ENCODE measurements at places on chromosomes 16 and 17. TPM values are rescaled to one million over a fixed set of nuclear protein-coding genes. Genes with fewer than 3 reads are reported as not detected.

- DNase-seq: no peak
Observed at GRCh38 chr17:78258323-78259191, 27.1 kb downstream of the TMEM235 start.

TGFB1I1 gene
- 116 TPM for total RNA-seq

DNA sequence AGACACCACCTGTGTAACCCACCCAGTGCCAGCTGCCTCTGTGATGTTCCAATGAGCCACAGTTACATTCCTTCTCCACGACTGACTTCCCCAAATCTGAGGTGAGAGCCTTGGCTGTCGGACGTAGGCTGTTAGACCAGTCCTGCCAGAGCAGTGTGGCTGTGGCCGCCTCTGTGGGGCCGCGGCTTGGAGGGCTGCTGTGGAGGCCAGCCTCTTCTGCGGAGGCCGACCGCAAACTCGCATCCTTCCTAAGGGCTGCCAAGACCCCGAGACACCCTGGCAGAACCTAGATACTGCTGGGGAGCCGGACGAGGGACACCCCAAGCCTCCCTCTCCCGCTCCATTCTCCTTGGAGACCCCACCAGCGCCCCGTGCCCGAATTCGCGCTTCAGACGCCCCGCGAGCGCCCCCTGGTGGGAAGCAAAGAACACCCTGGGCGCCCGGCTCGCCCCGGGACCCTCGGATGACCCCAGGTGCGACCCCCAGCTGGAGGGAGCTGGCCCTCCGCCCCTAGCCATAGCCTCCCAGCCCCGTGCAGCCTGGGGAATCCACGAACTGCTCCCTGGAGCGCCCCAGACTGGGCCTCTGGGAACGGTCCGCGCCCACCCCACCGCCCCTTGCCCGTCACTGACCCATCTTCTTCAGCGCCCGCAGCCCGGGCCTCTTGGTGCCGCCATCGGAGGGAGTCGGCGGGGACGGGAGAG, 547 bp downstream of the PLCD3 start:
- DNase-seq: no peak

GRCh38 chr16:58842156-58842555, 108.0 kb upstream of the GOT2 start:
- DNase-seq: no peak

DHX58 gene
- 14.7 TPM for total RNA-seq

RNF222 gene
- total RNA-seq: 0.14 TPM

GRCh38 chr16:27618606-27619327, 68.8 kb downstream of the KATNIP start:
- DNase-seq: no peak

MILR1 gene
- total RNA-seq: not detected

DNA sequence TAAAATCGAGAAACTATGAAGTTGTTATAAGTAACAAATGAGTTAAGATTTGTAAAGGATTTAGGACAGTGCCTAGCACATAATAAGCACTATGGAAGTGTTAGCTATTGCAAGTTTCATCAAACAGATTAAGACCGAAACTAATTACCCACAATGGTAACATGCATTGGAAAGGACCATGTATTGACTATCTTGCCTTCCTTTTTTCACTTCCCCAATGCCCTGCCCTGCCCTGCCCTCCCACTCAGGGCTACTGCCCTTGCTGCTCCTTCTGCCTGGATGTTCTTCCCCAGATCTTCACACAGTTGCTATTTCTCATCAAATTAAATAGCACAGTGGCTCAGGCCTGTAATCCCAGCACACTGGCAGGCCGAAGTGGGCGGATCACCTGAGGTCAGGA, 202.1 kb upstream of the PSMD7 start:
- no peak for DNase-seq

GRCh38 chr16:11675561-11676511, 7.6 kb downstream of the SNN start:
- DNase-seq: no peak

DNA sequence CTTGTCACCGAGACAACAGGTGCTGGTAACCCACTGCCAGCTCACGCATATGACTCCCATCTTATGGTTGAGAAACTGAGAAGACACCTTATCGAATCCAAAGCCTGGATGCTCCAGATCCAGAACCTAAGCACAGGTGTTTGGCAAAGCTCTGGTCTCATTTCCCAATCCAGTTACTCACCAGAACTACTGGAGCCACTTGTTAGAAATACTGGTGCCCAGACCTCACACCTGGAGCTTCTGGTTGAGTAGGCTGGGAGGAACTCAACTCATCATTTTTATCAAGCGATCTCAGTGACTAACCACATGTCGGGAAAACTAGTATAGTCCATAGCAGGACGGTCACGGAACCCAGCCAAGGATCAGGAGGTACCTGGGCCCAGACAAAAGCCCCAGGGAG, 86.7 kb upstream of the RCVRN start:
- DNase-seq: no peak

DNA sequence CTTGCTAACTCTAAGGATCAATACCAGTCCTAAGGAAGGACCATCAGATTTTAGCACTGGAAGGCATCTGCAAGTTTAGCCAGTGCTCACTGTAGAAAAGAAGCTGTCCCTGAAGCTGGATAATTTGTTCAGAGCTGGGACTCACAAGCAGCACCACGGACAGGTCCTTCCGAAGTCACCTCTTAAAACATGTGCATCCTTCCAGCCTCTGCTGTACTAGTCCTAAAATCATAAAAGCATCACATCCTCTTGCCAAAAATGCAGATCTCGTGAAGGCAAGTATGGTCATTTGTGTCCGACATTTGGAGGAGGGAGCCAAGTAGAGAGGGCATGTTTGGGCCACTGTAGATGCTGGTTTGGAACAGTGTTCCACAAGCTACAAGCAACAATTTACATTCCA, 506.9 kb downstream of the RBFOX1 start:
- DNase-seq: no peak

PRAC1 gene
- not detected for total RNA-seq

- DNase-seq: no peak
Observed at GRCh38 chr17:48611681-48612455, 1.1 kb upstream of the HOXB7 start.

GRCh38 chr16:17159617-17160016, 311.1 kb downstream of the XYLT1 start:
- DNase-seq: no peak

DNA sequence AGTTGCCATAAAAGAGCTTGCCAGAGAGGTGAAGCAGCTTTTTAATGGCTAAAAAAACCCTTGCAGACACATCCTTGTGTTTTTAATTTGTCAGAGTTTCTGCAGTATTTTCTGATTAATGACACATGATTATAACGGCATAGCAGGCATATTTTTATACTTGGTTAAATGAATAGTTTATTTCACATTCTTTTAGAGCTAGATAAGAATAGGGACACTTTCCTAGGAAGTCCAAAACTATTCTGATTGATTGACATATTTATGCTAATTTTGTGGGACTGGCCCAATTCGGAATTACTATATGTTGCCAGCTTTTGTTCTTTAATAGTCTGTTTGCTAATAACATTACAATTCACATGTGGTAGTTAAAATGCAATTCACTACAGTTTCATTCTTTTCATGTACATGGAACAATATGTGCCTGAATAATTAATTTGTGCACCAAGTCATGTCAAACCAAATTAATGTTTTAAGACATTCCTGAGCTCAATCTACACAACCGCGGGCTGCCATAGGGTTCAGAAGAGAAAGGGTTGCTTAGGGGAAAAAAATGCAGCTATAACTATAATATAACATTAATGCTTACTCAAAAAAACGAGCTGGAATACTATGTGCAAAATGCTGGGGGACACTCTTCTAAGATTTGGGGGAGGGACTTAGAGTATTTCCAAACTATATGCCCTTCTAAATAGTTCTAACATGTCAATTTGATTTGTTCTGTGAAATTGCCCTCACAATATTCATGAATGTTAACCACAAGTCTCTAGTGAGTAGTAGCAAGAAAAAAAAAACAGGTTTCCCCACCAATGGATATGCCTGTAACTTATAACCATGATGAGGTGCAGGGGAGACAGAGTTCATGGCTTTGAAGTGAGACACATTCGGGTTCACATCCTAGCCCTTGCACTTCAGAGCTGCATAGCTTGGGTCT, 305.4 kb downstream of the CEP112 start:
- no peak for DNase-seq

DNA sequence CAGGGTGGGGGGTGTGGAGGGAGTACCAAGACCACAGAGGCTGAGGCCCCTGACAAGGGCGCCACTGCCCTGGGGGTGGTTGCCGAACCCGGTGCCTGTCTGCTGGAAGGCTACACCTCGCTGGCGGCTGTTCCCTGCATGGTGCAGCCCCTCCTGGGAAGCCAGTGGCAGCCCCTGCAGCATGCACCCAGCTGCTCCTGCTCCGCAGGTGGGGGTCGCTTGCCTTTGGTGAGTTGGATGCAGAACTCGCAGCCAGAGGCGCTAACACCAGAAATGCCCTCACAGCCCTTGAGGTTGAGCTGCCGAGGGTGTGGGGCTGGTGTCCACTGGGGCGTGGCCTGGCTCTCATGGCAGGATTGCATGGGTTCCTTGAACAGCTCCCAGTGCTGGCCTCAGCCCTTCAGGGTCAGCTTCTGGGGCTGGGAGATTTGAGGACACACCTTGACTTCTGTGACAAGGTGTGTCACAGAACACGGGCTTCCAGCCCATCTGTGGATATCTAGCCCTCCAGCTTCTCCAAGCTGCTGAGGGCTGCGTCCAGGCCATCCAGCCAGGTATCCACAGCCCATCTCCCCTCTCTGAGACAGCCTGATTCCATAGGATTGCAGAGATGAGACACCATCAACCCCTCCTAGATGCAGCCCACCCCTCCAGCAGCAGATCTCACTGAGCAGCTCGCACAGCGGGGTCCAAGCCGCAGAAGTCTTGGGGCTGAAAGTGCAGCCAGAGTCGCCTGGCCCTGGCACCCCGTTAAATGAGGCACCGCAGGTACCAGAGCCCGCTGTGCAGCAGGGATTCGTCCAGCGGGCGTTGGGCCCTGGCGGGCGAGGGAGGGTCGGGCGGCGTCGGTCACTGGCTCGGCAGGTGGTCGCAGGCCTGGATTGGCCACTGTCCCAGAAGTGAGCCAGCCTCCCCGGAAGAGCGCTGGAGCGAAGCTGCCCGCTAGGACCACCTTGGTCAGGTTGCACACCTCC, 586.3 kb downstream of the KCNJ18 start:
- no peak for DNase-seq
